Calu3 (cell line): ENCODE measurements at places on chromosomes 16 and 17.

GRCh38 chr17:13158494-13159240 is 140.8 kb upstream of the ELAC2 start:
- DNase-seq = no peak

DNA sequence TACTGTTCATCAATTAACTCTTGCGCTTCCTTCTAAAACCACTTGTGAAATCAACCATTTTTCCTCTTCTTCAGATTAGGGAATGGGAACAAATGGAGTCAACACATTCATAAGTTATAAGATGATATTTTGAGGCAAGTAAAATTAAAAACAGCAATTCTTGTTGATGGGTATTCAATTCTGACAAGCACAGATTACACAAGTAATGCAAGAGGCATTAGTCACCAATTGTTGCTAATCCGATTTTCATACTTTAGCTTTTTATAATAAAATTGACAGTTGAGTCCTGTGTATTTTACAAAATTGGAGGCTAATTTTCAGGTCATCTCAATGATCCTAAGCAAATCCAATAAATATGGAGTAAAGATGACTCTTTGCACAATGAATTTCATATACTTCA is 918.4 kb upstream of the SOX9 start:
- DNase-seq = no peak

- DNase-seq = no peak
Observed at GRCh38 chr16:6032438-6032837, 934.8 kb upstream of the EEF2KMT start.

DNA sequence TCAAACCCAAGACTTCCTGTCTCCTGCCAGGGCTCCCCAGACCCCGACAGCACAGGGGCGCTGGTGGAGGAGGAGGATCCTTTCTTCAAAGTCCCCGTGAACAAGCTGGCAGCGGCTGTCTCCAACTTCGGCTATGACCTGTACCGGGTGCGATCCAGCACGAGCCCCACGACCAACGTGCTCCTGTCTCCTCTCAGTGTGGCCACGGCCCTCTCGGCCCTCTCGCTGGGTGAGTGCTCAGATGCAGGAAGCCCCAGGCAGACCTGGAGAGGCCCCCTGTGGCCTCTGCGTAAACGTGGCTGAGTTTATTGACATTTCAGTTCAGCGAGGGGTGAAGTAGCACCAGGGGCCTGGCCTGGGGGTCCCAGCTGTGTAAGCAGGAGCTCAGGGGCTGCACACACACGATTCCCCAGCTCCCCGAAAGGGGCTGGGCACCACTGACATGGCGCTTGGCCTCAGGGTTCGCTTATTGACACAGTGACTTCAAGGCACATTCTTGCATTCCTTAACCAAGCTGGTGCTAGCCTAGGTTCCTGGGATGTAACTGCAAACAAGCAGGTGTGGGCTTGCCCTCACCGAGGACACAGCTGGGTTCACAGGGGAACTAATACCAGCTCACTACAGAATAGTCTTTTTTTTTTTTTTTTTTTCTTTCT is 8.1 kb downstream of the SERPINF1 start:
- no peak for DNase-seq

GRCh38 chr16:84397090-84397489 is 28.8 kb downstream of the ATP2C2 start:
- DNase-seq = no peak

GRCh38 chr16:83581082-83581481 is 226.7 kb upstream of the HSBP1 start:
- no peak for DNase-seq

DNA sequence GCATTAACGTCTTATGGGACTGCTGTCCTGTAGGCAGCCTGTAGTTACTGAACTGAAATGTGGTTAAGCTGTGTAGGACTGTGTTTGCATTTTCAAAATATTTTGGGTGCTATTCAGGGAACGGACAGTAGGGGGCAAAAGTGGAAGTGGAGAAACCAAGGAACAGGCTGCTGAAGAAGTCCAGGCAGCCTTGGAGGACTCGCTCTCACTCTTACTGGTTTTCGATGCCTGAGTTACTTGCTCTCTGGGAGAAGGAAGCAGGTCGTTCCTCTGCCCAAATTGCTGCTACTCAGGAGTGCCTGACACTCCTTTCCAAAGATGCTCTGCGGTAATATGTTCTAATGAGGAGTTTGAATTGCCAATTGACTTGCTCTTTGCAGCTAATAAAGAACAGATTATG is 64.5 kb upstream of the RBFOX1 start:
- DNase-seq = peak; percentile 7

DNA sequence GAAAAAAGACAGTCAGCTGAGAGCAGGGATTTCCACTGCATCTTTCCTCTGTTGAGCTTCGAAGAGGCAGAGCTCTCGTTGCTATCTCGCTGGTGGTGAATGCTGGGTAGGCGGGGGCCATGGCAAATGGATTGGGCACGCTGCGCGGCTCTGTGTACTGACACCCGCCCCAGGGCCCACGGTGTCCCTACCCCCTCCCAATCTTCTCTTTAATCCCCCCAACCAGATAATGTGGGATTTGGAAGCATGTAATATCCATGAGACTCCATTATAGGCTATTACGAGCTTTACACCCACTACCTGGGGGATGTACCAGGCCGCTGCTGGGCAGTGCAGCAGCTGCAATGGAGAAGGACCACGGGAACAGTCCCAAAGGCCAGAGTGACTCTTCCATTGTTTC is 8.3 kb downstream of the PIPOX start:
- DNase-seq = no peak

GRCh38 chr17:34680151-34680550 is 100.8 kb downstream of the TMEM132E start:
- DNase-seq = no peak

DNA sequence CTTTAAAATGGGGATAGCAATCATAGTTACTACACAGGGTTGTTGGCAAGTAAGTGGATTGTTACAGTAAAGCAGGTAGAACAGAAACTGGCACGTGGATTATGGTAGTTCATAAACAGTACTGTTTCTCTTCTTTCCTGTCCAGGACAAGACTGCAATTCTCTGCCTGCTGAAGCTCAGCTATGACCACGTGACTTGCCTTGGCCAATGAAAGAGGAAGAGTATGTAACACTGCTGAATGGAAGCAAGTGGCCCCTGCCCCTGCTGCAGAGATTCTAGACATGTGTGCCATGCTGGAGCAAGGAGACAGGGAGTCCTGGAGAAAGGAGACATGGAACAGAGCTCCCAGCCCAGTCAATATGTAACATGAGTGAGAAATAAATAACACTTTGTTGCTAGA is 66.6 kb upstream of the TOX3 start:
- no peak for DNase-seq
